ENCODE measurements at places on chromosomes 4 and X.

DNA sequence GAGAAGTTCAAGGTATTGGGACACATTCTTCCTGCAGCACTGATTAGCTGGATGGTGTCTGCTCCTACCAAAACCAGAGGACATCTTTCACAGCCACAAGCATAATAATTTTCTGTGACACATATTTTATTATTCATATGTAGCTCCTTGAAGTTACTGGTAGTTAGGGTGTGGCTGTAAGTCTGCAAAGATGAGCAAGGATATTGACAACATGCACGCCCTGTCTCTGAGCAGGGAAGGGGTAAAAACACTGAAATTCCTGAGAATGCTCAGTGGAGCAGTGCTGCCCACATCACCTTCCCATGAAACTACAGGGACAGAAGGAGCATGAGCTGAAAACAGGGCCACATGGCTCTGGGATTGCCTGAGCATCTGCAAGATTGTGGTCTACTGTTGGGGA, 38.9 kb downstream of the PARM1 start:
- no peak for DNase-seq

DNA sequence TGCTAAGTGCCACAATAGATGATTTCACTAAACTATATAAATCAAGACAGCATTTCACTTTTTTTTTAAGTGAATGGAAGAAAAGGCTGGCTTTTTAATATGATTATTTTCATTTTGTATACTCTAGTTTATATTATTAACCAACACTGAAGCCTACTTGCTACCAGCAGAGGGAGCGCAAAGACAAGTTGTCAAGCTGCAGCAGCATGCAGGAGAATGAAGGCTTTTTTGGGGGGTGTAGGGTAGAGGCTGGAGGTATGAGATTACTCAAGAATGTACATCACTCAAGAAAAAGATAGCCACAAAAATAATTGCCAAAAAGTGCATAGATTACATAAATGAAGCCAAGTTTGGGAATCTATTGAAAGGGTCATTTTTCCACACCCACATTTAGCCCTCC, 519.5 kb downstream of the FGF13 start:
- no peak for DNase-seq

GRCh38 chr4:56723201-56723605, 42.1 kb upstream of the HOPX start:
- no peak for DNase-seq

GRCh38 chr4:76626686-76627465, 191.8 kb downstream of the SHROOM3 start:
- no peak for DNase-seq
